ENCODE measurements at places on chromosomes 6 and 20.

DNA sequence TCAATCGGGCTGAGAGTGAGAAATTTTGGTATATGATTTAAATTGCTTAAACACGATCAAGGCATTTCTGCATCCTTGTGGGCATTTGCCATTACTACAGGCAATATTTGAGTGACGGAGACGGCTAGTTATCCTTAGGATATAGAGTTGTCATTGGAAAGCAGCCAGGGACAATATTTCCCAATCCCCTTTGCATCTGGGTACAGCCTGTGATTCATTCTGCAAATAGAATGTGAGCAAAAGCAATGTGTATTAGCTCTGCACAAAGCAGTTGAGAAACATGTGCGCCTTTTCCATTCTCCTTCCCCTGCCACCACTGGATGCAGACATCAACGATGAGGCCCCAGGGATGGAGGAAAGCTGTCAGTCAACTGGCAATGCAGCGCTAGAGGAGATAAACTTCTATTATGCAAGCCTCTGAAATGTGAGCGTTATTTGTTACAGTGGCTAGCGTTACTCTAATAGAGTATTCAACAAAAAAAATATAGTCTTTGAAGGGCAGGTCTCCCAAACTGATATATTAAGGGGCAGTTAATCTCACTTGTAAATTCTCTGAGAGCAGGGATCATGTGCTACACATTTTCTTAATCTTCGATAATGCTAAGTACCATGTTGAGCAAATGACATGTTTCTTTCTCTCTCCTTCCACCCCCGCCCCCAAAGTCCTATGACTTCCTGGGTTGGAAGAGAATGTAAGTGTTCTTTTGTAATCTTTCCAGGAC lies 37.1 kb upstream of the NCOA3 start:
- no peak for DNase-seq

- DNase-seq: no peak
These were observed 95.6 kb downstream of the RAMACL start for GRCh38 chr6:166490671-166491500.

DNA sequence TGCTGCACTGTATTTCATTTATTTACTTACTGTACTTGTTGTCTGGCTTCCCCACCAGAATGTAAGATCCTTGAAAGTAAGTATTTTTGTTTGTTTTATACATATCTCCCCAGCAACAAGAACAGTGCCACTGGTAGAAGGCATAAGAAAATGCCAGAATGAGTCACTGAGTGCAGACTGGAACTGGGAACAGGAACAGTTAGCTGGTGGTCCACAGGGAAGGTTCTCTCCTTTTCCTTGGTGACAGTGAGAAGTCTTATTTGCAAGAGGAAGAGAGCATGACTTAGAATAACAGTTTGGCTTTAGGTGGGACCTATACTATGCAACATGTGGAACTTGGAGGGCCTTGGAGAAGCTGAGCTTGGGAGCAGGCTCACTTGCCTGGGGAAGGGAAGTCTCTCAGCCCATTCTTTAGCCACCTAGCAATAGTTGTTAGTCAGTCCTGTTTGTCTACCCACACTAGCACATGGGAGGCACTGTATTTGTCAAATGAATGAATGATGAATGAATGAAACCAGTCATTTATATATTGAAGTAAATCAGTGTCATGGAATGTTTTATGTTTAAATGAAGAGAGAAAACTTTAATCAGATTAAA lies 203.5 kb downstream of the KCNQ5 start:
- DNase-seq: peak; percentile 10

DNA sequence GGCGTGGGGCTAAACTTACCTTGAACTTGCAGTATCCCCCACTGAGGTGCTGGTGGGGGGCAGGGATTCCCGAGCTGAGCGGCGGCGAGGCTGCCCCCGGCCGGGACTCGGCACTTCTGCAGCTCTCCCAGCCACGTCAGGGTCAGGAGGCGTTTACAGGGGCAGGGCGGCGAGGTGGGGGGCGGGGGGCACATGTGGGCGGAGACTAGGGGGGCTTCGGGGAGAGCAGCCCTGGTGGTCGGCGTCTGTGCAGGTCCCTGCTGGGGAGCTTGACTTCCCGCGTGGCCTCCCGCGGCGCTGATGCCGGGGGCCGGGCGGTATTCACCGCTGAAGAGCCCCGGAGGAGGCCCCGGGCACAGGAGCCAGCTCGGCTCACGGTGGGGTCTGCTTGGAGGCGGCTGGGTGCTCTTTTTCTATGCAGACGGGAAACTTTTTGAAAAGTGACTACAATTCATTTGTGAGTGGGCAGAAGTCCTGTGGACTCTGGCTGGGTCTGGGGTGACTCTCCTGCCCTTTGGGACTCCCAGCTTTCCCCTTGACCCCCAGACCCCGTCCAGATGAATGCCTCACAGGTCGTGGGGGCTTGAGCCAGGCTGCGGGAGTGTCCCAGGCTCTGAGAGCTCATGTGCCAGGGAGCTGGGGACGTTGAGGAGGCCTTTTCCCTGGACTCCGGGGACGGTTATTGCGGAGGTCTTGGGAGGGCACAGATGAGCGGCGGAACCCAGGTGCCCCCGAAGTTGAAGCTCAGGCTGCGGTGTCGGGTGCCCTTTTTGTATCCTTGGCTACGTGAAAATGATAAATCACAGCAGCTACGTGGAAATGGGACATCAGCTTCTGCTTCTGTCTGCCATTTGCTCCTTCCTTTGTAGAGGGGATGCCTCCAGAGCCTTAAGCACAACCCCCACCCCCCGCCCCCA lies 75.9 kb upstream of the GATA5 start:
- DNase-seq: no peak

DNA sequence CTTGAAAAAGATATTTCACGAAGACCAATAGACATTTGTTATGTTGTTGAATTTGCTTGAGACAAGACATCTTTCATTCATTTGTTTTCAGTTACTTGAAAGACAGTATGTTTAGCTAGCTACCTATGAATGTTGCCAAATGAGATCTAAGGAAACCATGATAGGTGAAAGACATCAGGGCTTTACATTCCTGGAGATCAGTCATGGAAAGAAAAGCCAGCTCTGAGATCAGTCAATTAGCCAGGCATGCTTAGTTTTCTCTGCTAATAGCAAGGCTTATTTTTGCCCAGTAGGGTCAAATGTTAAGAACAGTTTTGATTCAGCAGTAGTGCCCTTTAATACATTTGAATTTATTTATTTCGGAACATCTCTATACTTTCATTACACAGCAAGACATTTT lies 116.5 kb upstream of the EDN1 start:
- no peak for DNase-seq

DNA sequence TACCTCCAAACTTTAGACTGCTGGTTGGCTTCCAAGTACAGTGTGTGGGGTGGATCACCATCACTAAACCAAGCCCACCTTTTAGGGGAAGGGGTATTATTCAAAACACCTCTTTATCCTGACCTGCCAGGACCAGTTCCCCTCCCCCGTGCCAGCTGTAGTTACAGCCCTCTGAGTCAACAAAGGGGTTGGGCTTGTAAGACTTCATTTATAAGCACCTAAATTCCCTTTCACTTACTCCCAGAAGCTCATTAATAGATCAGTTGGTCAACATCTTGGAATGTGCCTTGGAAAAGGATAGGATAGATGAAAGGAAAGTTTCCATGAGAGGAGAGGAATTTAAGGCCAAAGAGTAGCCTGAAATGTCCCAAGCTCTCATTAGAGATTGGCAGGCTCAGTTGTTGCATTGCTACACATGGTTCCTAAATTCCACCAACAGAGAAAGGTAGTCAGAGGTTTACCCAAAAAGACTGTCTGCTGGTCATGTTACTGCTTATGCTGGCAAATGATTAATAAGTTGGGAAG lies 59.2 kb downstream of the TNFAIP3 start:
- DNase-seq: peak; percentile 23

- DNase-seq: no peak
These were observed 1049.5 kb upstream of the EPHA7 start for GRCh38 chr6:94468830-94469229.

DNA sequence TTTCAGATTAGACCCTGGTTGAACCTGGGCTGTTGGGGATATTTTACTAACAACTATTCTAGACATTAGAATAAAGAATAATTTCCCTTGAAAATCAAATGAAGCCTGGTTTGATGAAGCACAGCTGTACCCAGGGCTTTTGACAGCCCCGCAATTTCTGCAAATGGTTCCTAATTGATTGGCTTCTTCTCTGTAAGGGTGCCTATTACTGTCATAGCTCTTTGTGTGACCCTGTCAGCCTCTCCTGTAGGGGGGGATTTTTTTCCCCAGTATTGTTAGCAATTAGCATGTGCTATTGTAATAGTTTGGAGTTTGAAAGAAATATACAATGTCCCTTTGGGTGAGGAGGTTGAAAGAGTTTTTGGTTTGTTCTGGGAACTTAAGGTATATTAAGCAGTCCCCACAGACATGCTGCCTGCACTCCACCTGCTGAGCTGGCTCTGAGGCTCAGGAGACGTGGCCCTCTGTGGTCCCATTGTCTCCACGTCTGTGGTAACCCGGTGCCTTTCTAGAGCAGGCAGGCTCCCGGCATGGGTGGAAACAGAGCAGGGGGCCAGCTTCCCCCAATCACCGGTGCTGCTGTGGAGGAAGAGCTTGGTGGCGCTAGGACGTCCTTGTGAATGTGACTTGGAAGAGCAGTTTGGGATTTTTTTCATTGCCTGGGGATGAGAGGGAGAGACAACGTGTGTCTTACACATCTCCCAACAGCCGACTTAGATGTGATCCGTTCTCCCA lies 47.3 kb upstream of the CLDN20 start:
- no peak for DNase-seq

- DNase-seq: no peak
These were observed 74.1 kb downstream of the TRDN start for GRCh38 chr6:123562677-123563076.

- no peak for DNase-seq
These were observed 21.1 kb downstream of the FOXC1 start for GRCh38 chr6:1630771-1631217.

DNA sequence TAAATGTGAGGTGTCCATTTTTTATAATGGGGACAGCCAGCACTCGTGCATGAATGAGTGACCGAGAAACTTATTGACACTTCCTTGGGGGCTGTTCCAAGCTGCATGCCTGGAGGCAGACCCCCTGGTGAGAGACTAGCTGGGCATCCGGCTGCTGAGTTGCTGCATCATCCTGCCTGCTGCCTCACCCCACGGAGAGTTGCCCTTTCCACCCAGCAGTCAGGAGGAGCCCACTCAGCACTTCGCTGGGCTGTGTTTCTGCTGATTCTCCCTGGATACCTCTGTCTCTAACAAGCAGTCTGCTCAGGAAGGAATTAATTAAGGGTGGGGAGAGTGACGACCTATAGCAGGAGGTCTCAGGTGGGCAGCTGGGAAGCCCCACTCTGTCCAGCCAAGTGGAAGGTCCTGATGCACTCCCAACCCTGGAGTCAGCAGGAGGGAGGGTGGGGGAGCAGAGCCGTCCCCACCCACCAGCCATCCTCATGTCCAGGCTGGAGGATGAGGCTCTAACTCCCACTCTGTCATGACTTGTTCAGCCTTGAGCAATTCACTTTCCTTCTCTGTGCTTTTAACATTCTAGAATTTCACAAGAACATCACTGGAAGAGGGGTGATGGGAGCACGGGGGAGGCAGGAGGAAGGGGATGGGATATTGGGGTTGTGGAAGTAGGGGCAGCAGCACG lies 177.3 kb downstream of the LRFN2 start:
- DNase-seq: no peak

DNA sequence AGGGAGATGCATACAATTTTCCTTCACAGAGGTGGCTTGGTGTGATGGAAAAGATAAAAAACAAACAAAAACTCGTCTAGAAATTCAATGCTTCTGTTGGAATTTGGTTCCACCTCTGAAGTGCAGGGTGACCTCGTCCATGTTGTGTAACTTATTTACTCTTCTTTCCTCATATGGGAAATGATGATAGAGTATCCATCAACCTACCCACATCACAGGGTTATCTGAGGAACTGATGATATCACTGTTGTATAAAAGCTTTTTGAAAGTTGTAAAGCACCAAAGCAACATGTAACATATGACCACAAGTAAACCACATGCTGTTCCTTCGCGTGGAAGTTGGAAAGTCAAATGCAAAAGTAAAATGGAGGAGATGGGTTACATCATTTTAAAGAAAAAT lies 212.0 kb upstream of the SGK1 start:
- no peak for DNase-seq

- no peak for DNase-seq
These were observed 74.3 kb upstream of the EMILIN3 start for GRCh38 chr20:41440882-41441281.

GRCh38 chr20:24565835-24566351 lies 96.5 kb downstream of the SYNDIG1 start:
- no peak for DNase-seq

- DNase-seq: no peak
These were observed 11.2 kb upstream of the SIRPA start for GRCh38 chr20:1883986-1884385.

DNA sequence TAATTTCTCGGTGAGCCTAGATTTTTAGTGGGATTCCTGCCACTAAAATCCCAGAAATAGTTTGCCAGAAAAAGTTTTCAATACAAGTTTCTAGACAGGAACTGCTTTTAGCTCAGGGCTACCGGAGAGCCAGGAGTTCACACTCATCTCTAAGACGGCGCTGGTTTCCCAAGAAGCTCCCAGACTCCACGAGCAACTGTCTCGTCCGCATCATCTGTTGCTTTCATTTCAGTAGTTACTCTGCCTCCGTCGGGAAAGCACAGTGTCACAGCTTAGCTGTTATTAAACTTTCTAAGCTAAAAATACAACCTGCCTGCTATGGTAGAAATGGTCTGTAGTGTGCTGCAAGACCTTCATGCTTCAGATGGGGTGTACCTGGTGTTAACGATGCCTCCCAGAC lies 197.3 kb upstream of the SNX9 start:
- DNase-seq: no peak

- no peak for DNase-seq
These were observed 149.7 kb downstream of the MTHFD1L start for GRCh38 chr6:151015101-151015700.

- no peak for DNase-seq
These were observed 166.1 kb upstream of the TNFAIP3 start for GRCh38 chr6:137700751-137701477.

DNA sequence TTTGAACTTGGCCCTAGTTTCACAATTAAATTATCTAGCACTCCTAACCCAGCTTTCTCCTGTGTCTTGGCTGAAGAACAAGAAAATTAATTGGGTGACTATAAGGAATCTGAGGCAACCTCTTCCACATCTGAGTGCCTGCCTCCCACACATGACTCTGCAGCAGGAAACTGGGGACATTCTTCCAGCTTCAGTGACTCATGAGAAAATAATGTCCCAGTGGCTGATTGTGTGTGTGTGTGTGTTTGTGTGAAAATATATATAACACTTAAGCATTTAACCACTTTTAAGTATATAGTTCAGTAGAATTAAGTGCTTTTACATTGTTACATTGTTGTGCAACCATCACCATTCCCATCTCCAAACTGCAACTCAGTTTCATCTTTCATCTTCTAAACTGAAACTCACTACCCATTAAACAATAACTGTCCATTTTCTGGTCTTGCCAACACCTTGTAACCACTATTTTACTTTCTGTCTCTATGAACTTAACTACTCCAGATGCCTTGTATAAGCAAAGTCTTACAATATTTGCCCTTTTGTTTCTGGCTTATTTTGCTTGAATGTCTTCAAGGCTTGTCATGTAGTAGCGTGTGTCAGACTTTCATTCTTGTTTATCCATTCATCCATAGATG lies 8.7 kb downstream of the TRIM38 start:
- DNase-seq: no peak
